ENCODE measurements at places on chromosomes 3 and 15. TPM values are rescaled to one million over a fixed set of nuclear protein-coding genes. Genes with fewer than 3 reads are reported as not detected.

Gene FOXB1
- not detected for total RNA-seq

Gene PRTG
- 0.49 TPM for total RNA-seq

Gene ARL6IP5
- 135 TPM for total RNA-seq

Gene CYP1A2
- total RNA-seq, result not detected

Gene ITIH1
- total RNA-seq, result not detected

Gene SAXO2
- total RNA-seq, result 1.6 TPM

Gene SCN5A
- 0.24 TPM for total RNA-seq

Gene TBC1D21
- total RNA-seq, result not detected

Gene CSPG4
- total RNA-seq, result 181 TPM

Gene ARPIN
- 18.0 TPM for total RNA-seq

Gene TUSC7
- total RNA-seq, result not detected

Gene CDHR4
- total RNA-seq, result not detected

Data from hair follicle dermal papilla cell (primary cell).